ENCODE measurements at places on chromosomes 12 and 14. TPM values are rescaled to one million over a fixed set of nuclear protein-coding genes. Genes with fewer than 3 reads are reported as not detected.
A peak's percentile ranks its signal among the peaks of the same experiment; 100 is the strongest.

Gene ARID2
- total RNA-seq, result 25.5 TPM

GRCh38 chr14:104268725-104269436 is 130.5 kb downstream of the KIF26A start:
- DNase-seq, result no peak

Gene CABP1
- 0.18 TPM for total RNA-seq

GRCh38 chr14:51145246-51145645 is 50.3 kb upstream of the TRIM9 start:
- DNase-seq, result no peak

GRCh38 chr12:66107451-66107915 is 23.1 kb downstream of the LLPH start:
- peak; percentile 22 for DNase-seq

Gene WDHD1
- total RNA-seq, result 56.6 TPM

GRCh38 chr12:53533471-53533870 is 26.2 kb upstream of the NPFF start:
- DNase-seq, result no peak

Gene GARIN6
- total RNA-seq, result not detected

All from CD8-positive, alpha-beta memory T cell (primary cell).